ENCODE measurements at places on chromosomes 5 and 9.

DNA sequence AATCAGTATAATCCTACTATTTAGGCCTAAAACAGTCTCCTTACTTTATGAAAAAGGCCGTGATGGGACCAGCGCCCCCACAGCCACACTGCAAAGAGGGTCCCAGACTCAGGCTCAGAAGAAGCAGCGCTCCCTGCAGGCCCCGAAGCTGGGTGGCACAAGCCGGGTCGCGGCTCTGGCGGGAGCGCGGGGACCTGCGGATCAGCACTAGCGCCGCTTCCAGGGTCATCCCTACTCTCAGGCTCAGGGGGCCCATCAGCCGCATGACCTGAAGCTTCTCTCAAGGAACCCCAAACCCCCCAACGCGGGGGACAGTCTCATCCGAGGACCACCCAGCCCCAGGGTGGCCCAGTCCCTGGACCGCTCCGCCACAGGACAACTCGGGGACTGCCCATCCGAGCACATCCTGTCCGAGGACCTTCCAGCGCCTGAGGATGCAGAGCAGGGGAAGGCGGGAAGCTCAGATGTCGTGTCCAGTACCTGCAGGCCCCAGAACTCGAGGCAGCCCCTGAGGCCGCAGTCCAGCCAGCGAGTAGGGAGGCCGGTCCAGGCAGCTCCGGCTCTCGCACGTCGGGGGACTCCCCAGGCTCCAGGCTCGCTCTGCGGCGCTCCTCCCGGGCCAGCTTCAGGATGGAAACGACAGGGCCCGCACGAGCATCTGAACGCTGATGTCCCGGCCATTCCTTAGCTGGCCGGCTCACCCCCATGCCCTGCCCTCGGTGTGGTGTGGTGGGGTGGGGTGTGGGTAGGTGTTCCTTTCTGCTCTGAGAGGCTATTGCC is 32.4 kb upstream of the CDK20 start:
- no peak overlapping the region for H3K27ac ChIP-seq
- peaks cover 9% of the 10 kb centered on the region for H3K4me1 ChIP-seq
- no peaks in the 10 kb centered on the region for H3K36me3 ChIP-seq
- no peak overlapping the region for H3K4me3 ChIP-seq
- H3K27me3 ChIP-seq = peaks cover 14% of the 10 kb centered on the region

- peaks cover 2% of the 10 kb centered on the region for H3K27me3 ChIP-seq
- H3K27ac ChIP-seq = no peak overlapping the region
- no peak for DNase-seq
- H3K4me3 ChIP-seq = no peak overlapping the region
- H3K4me1 ChIP-seq = no peaks in the 10 kb centered on the region
These were observed 280.3 kb upstream of the TUT7 start for GRCh38 chr9:86634501-86634900.

- no peak for DNase-seq
- H3K4me3 ChIP-seq = no peak overlapping the region
- H3K27me3 ChIP-seq = no peaks in the 10 kb centered on the region
- no peak overlapping the region for H3K27ac ChIP-seq
- H3K4me1 ChIP-seq = peaks cover 3% of the 10 kb centered on the region
These were observed 68.9 kb upstream of the ANKRD55 start for GRCh38 chr5:56302027-56302426.

DNA sequence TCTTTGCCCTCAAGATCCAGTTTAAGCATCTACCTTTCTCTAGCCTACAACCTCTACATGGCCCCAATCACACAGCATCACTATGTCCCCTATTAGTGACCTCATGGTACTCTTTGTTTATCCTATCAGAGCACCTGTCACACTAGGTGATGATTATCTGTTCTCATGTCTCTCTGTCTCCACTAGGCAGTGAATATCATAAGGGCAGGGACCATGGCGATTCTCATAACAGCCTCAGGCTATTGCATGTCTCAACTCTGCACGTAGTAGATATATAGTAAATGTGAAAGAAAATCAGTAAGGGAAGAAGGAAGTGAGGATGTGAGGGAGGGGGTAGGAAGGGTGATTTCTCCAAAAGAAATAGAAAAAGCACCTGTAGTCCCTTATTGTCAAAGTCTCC is 311.0 kb downstream of the NSG2 start:
- DNase-seq = no peak
- no peak overlapping the region for H3K27ac ChIP-seq
- no peaks in the 10 kb centered on the region for H3K27me3 ChIP-seq
- H3K36me3 ChIP-seq = no peaks in the 10 kb centered on the region
- no peaks in the 10 kb centered on the region for H3K4me1 ChIP-seq

- peak overlapping the region; percentile 99 for H3K27ac ChIP-seq
- peaks cover 43% of the 10 kb centered on the region for H3K4me1 ChIP-seq
- H3K4me3 ChIP-seq = peak overlapping the region; percentile 84
- peak; percentile 92 for DNase-seq
- no peaks in the 10 kb centered on the region for H3K27me3 ChIP-seq
These were observed 456.6 kb downstream of the RAB3C start for GRCh38 chr5:59039296-59040023.

GRCh38 chr5:7576023-7576715 is 180.2 kb downstream of the ADCY2 start:
- H3K27ac ChIP-seq = no peak overlapping the region
- no peak overlapping the region for H3K4me3 ChIP-seq
- no peaks in the 10 kb centered on the region for H3K27me3 ChIP-seq
- no peaks in the 10 kb centered on the region for H3K36me3 ChIP-seq

GRCh38 chr5:132999246-132999645 is 27.1 kb downstream of the ZCCHC10 start:
- H3K27me3 ChIP-seq = no peaks in the 10 kb centered on the region
- H3K36me3 ChIP-seq = peaks cover 17% of the 10 kb centered on the region
- peak overlapping the region; percentile 12 for H3K27ac ChIP-seq
- H3K4me3 ChIP-seq = no peak overlapping the region
- DNase-seq = no peak

DNA sequence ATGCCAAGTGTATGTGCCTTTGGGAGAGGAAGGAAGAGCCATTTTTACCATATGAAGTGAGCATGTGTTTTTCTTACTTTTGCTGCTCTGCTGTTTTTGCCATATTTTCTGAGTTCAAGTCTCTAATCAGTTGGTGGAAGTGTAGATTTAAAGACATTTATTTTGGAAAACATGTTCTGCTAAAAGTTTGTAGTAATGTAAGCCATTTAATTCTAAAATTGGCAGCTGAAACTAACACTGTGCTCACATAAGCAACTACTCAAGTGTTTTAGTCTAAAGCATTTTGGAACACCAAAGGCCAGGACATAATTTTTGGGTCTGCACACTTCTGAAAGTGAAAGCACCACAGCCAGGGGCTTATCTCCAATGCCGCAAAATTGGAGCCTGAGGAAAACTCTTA is 363.4 kb upstream of the ZNF608 start:
- no peak overlapping the region for H3K27ac ChIP-seq
- no peaks in the 10 kb centered on the region for H3K36me3 ChIP-seq
- H3K4me3 ChIP-seq = no peak overlapping the region
- DNase-seq = no peak

GRCh38 chr5:67294266-67294938 is 97.8 kb upstream of the CD180 start:
- no peaks in the 10 kb centered on the region for H3K36me3 ChIP-seq
- no peak overlapping the region for H3K4me3 ChIP-seq
- H3K4me1 ChIP-seq = no peaks in the 10 kb centered on the region
- no peak overlapping the region for H3K27ac ChIP-seq

- no peaks in the 10 kb centered on the region for H3K36me3 ChIP-seq
- H3K27ac ChIP-seq = no peak overlapping the region
- peaks cover 19% of the 10 kb centered on the region for H3K27me3 ChIP-seq
- DNase-seq = no peak
These were observed 11.6 kb upstream of the CDC23 start for GRCh38 chr5:138224712-138225111.

DNA sequence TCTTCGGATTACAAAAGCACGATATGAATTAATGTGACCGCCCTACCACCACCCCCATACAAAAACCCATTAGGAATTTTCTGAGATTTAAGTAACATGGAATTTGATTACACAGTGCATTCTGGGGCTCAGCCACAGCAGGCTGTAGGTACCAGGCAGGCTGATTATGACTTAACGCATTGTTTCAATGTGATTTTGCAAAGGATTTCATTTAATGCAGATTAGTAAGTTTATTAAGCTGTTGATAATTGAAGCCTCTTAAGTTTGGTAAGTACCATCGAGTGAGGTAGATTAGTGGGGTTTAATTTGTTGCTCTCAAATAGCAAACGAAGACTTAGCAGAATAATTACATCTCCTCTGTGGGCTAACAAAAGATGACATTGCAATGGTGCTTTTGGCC is 240.1 kb downstream of the TRPM3 start:
- no peak overlapping the region for H3K4me3 ChIP-seq
- DNase-seq = no peak
- no peaks in the 10 kb centered on the region for H3K36me3 ChIP-seq
- no peaks in the 10 kb centered on the region for H3K27me3 ChIP-seq
- H3K27ac ChIP-seq = no peak overlapping the region

- H3K4me3 ChIP-seq = no peak overlapping the region
- DNase-seq = no peak
- no peaks in the 10 kb centered on the region for H3K4me1 ChIP-seq
- peaks cover 76% of the 10 kb centered on the region for H3K36me3 ChIP-seq
These were observed 20.7 kb downstream of the MAPK9 start for GRCh38 chr5:180271221-180271620.

GRCh38 chr5:820245-820644 is 30.5 kb downstream of the ZDHHC11 start:
- DNase-seq = no peak
- H3K4me1 ChIP-seq = no peaks in the 10 kb centered on the region
- no peak overlapping the region for H3K4me3 ChIP-seq
- no peak overlapping the region for H3K27ac ChIP-seq

- peaks cover 17% of the 10 kb centered on the region for H3K4me1 ChIP-seq
- no peak overlapping the region for H3K27ac ChIP-seq
- peaks cover 4% of the 10 kb centered on the region for H3K27me3 ChIP-seq
- DNase-seq = no peak
- no peaks in the 10 kb centered on the region for H3K36me3 ChIP-seq
- no peak overlapping the region for H3K4me3 ChIP-seq
These were observed 5.2 kb upstream of the RPL26L1 start for GRCh38 chr5:172953776-172954675.

- H3K4me3 ChIP-seq = no peak overlapping the region
- DNase-seq = no peak
- peaks cover 2% of the 10 kb centered on the region for H3K27me3 ChIP-seq
These were observed 44.9 kb upstream of the ADAMTSL1 start for GRCh38 chr9:18429070-18429469.

- no peak overlapping the region for H3K27ac ChIP-seq
- H3K36me3 ChIP-seq = no peaks in the 10 kb centered on the region
- peaks cover 14% of the 10 kb centered on the region for H3K4me1 ChIP-seq
- DNase-seq = no peak
- no peaks in the 10 kb centered on the region for H3K27me3 ChIP-seq
- H3K4me3 ChIP-seq = no peak overlapping the region
These were observed 19.0 kb upstream of the TCOF1 start for GRCh38 chr5:150338546-150338945.

DNA sequence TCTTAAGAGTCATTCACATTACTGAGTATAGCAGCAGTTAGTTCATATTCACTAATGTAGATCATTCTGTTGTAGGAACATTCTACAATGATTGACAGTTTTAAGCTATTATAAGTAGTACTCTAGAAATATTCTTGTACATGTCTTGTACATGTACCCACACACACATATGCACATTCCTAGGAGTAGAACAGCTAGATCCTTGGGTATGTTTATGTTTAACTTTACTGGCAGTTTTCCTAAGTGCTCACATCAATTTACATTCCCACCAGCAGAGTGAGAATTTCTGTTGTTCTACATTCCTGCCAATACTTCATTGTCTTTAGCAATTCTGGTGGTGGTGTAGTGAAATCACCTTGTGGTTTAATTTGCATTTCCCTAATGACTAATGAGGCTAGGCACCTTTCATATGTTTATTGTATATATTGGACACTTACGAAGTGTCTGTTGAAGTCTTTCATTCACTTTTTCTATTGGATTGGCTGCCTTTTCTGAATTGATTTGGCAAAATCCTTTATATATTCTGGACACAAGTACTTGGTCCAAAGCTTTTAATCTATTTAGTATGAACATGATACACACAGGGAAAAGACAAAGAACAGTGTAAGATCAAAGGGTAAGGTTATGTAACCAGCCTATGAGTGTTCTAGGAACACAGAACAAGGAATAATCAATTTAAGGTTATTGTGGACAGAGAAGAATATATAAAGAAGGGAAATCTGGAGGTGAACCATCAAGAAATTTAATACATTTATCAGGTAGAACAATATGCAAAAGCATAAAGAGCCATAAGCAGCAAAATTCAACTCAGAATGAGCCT is 95.6 kb downstream of the MLLT3 start:
- peaks cover 42% of the 10 kb centered on the region for H3K36me3 ChIP-seq
- no peak overlapping the region for H3K4me3 ChIP-seq
- H3K4me1 ChIP-seq = peaks cover 80% of the 10 kb centered on the region
- H3K27ac ChIP-seq = no peak overlapping the region
- H3K27me3 ChIP-seq = no peaks in the 10 kb centered on the region
- DNase-seq = no peak

GRCh38 chr9:21070171-21070571 is 7.6 kb downstream of the IFNB1 start:
- no peak overlapping the region for H3K4me3 ChIP-seq
- H3K27ac ChIP-seq = no peak overlapping the region
- no peaks in the 10 kb centered on the region for H3K36me3 ChIP-seq
- no peaks in the 10 kb centered on the region for H3K4me1 ChIP-seq
- no peak for DNase-seq
- peaks cover 6% of the 10 kb centered on the region for H3K27me3 ChIP-seq

DNA sequence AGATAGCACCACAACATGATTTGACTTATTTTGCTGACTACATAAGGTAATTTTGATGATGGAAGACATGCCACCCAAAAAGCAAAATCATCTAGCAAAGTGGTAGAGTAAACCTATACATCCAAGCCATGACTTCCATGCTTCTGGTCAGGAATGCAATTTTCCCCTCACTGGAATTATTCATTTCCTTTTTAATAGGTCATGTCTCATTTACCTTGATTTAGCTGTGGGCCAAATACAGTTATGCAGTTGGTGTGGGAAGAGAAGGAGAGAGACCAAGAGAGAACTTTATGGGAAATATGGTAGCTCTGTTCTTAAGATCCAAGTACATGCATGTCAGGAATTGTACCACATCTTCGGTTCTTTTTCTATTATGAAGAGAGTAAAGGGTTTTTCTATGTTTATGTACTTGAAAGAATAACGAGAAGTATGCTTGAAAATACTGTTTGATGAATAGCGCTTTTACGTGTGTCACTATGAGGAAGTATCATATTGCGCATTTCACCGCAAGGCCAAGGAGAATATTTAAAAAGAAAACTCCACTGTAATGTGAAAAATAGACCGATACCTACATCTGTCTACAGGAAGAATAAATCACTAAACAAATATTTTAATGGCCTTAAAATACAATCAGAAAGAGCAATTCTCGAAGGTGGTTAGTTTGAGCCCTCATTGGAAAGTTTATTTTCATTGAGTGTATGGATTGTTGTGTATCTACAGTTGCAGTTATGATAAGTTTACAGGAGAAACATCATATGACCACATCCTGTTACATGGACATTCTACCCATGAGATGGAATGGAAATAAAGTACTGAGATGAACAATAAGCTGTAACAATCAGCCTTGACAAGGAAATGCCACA is 134.0 kb downstream of the FOXD1 start:
- H3K27ac ChIP-seq = no peak overlapping the region
- DNase-seq = no peak
- H3K27me3 ChIP-seq = peaks cover 68% of the 10 kb centered on the region
- H3K4me1 ChIP-seq = peaks cover 3% of the 10 kb centered on the region
- H3K36me3 ChIP-seq = no peaks in the 10 kb centered on the region

Measured in activated CD4-positive, alpha-beta T cell treated with anti-CD3 and anti-CD28 coated beads, Interleukin-2, amount 10 ng/mL, durations not matched to agents 7 days and 5 days (primary cell).